Left ventricle myocardium inferior (tissue), 1 donor: ENCODE measurements at places on chromosomes 16 and 17. TPM values are rescaled to one million over a fixed set of nuclear protein-coding genes. Genes with fewer than 3 reads are reported as not detected.
A peak's percentile ranks its signal among the peaks of the same experiment; 100 is the strongest.

Gene TNK1
- 1.8 TPM for total RNA-seq

Gene PPP1R1B
- 0.36 TPM for total RNA-seq

Gene KRTAP4-5
- not detected for total RNA-seq

Gene MFAP4
- 65.6 TPM for total RNA-seq

Gene PRCD
- total RNA-seq: 3.9 TPM

Gene TMEM98
- total RNA-seq: 10.1 TPM

Gene ASB16
- total RNA-seq: 12.9 TPM

Gene ABCC6
- 1.2 TPM for total RNA-seq

Gene ABCA10
- total RNA-seq: 4.2 TPM

Gene CMTM2
- not detected for total RNA-seq

Gene ASPSCR1
- 27.5 TPM for total RNA-seq

Gene KLHL10
- total RNA-seq: not detected

Gene NLRC3
- 0.93 TPM for total RNA-seq

Gene EME2
- total RNA-seq: 7.4 TPM

Gene SALL1
- total RNA-seq: 1.3 TPM

Gene RSL1D1
- total RNA-seq: 117 TPM

Gene VEZF1
- 77.2 TPM for total RNA-seq

DNA sequence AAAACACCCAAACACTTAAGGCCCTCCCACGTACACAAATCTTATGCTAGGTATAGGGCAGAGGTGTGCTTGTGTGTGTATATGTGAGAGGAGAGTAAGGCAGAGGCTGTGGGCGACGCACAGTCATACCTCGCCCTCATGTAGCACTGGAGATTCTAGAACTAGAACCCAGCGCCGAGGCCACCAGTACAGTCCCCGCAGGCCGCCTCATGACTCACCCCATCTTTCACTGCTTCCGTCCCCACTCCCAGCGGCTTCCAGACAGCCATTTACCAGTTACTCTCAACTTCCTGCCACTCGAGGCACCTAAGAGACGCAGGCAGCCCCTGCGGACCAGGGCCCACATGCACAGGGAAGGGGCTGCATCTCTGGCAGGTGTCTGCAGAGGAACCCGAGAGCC is 23.2 kb upstream of the CYTH1 start:
- no peak for DNase-seq

GRCh38 chr17:63919311-63919723 is 678 bp upstream of the GH1 start:
- DNase-seq: no peak

GRCh38 chr17:35148144-35148543 is 527 bp downstream of the UNC45B start:
- no peak for DNase-seq

DNA sequence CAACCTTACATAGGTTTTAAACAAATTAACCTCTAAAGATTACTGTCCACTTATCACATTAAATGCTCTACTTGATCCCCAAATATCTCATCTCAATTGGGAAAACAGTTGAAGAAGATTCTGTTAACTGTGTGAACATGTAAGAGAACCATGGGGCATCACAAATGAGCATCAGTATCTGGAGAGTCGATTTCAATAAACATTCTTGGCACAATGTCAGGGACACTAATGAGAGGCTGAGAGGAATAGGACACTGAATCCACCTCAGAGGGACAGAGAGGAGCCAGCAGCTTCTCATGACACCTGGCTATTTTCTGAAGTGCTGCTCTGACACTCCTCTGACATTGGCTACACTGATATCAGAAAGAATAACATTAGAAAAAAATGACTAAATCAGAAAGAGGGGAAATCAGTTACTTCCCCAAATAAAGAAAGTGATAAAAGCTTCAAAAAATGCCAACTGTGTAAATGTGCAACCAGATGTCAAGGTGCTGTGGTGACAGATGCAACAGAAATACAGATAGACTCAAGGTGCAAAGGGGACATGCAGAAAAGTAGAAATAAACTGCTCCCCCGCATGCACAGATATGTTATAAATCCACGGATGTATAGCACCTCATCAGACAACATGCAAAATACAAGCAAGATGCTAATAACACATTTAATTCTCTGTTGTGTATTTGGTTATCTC is 67.4 kb downstream of the SNX11 start:
- no peak for DNase-seq

GRCh38 chr16:83002351-83003334 is 375.9 kb downstream of the CDH13 start:
- DNase-seq: no peak

DNA sequence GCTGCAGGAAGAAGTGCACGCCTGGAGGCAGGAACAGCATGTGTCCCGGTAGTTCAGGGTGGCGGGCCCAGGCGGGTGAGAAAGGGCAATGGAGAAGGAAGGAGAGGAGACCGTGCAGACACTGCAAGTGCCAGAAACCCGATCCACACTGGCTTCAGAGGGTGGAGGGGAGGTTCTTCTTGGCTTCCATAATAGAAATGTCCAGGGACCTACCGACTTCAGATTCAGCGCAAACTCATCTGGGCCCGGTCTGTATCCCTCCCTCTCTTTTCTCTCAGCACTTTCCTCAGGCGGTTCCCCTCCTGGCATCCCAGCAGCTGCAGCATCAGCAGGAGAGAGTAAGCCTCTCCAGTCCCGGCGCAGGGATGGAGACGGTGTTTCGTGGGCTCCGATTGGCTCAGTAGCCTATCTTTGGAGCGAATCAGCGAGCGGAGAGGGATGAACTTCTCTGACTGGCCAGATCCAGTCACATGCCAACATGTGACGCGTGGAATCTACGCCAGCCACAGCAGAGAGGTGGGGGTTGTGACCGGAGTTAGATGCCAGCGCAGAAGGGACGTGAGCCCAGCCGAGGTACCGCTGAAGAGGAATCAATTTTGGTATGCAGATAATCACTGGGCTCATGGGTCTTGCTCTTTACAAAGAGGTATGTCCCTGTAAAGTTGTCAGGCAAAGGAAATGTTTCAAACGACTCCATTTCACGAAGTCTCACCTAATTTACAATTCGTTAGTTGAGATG is 1.9 kb upstream of the PRPSAP2 start:
- peak; percentile 91 for DNase-seq

DNA sequence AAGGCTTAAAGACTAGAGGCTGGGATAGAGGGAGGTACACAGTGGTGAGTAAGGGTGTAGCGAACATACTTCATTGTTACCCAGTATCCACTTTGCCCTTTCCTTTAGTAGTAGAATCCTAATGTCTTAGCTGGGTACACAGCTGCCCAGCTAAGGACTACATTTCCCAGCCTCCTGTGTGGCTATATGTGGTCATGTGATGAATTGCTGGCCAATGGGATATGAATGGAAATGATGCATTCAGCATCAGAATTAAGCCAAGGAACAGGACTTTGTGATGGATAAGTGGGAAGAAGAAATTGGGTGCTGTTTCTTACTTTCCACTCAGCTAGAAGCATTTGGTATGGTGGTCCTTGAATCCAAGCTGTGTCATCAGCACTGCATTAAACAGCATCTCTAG is 55.9 kb downstream of the FOXL1 start:
- no peak for DNase-seq

DNA sequence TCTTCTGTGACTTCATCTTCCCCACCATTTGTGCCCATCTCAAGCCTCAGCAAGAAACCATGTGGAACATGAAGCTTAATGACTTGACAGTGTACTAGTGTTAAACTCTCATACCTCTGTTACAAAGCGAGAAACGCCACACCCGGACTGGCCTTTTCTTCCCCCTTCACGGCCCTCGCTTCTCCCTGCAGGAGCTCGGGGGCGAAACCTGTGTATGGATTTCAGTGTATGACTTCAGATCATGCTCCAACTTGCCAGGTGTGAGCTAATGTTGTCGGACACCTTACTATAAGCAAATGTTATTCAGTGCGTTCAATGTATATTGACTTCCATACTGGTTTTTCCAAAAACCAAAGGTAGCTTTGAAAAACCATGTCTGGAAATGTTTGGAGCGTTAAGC is 20.1 kb upstream of the SLC5A11 start:
- DNase-seq: no peak

DNA sequence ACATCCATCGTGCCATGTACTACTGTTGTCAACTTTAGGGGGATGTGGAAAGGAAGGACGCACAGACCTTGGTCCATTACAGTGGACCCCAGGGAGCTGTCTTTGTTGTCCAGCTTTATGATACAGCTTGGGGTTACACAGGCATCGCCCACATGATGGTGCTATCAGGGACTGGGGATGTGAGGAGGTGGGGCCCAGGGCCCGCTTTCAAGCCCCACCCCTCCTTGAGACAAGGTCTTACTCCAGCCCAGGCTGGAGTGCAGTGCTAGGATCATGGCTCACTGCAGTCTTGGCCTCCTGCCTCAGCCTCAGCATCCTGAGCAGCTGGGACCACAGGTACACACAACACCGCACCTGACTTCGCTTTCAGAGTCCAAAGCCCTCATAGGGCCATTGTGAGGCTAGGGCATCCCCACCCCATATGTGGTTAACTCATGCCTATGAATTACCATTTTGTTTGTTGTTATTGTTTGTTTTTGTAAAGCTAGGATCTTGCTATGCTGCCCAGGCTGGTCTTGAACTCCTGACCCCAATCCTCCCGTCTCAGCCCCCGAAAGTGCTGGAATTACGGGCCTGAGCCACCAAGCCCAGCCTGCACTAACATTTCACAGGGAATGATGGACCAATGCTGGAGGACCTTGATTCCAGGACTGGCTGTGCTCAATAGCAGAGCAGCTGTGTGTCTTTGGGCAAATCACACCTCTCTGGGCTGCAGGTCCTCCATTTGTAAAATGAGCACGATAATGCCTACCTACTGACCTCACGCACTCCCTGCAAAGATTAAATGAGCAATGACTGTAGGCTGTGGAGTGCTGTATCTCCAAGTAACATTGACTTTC is 17.2 kb downstream of the ST3GAL2 start:
- DNase-seq: no peak

GRCh38 chr16:1444730-1445517 is 568 bp upstream of the CCDC154 start:
- no peak for DNase-seq

DNA sequence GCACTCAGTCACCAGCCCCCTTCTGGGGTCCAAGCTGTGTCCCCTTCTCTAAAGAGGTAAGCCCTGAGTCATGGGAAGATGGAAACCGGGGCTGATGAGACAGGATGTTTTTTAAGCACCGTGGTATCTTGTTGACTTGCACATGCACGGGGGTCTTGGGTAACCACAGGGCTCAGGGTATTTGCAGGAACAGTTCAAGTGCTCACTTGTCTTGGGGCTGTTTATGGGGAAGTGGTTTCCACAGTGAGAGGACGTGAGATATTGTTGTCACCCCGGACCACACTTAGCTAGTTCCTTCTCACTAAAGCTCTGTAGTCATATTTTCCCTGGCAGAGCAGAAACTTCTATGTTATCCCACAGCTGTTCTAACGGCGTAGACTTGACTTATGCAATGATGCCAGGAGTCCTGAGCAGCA is 7.7 kb downstream of the CCL3L1 start:
- DNase-seq: no peak

DNA sequence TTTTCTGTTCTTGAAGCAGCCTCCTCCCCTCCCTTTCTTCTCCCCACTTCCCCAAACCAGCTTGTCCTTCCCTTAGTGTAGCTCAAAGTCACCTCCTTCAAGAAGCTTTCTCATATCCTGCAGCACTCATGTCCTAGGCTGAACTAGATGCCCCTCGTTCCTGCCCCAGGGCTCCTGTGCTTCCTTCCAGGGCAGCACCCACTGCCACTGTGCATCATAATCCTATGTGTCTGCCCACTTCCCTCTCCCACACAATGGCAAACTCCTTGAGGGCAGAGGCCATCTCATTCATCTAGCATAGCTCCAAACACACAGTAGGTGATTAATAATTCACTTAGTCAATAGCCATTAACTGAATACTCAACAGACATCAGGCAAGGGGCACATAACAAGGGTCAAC is 6.9 kb upstream of the TMEM132E start:
- DNase-seq: no peak

- DNase-seq: no peak
These were observed 211.4 kb downstream of the NTN1 start for GRCh38 chr17:9232591-9233270.

- no peak for DNase-seq
These were observed 6.2 kb downstream of the GSE1 start for GRCh38 chr16:85619101-85619891.

- DNase-seq: peak; percentile 20
These were observed 705 bp downstream of the FOXK2 start for GRCh38 chr17:82519971-82520903.

DNA sequence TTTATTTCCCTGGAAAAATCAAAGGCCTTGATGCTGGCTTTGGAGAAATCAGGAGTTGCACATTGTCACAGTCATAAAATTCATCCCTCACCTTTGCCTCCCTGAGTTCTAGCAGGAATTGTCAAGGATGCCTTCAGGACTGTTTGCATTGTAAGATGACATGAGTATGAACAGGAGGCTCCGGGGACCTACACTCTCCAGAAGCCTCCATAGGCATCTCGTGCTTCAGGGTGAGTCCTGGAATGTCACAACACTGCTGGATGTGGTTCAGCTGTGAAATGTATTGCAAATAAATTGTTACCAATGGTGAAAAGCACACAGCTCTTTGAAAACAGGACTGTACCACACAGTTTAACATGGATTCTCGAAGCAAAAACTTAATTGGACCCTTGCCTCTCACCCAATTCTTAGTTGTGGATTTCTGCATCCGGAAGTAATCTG is 535.4 kb upstream of the C16orf82 start:
- DNase-seq: no peak

DNA sequence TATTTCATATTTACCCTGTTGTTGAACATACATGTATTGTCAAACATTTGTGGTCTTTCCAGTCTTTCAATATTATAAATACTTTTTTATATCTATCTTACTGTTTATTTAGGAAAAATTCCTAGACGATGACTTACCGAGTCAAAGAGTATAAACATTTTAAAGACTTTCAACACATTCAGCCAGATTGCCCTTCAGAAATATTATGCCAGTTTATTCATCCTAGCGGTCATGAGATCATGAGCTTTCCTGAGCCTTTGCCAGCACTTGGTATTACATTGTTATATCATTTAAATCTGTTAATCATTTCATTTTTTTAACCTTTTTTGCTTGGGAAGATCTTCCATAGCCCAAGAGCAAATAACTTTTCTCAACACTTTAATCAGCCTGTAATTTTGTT is 197.4 kb downstream of the SPECC1 start:
- no peak for DNase-seq

DNA sequence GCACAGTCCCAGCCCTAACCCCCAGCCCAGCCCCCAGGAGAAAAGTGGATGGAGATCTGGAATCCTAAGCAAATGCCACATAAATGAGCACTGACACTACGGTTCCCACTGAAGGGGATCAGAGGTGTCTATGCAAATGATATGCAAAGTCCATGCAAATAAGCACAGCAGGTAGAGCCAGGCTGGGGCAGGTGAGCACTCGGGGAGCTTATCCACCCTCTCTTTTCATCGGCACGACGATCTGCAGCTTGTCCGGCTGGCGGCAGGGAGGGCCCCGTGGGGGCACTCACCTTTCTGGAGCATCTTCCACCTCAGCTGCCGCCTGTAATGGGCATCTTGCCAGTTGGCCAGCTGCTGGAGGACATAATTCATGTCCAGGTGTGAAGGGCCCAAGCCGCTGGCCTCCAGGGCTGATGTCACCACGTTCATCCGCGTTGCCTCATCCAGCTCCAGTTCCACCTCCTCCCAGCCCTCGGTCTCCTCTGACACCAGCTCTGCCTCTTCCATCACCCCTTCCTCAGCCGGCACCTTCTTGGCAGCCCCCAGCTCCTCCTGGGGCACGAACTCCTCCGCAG is 9.9 kb downstream of the HAP1 start:
- no peak for DNase-seq
